A549 treated with DMSO at 1 μM for 4 hours (cell line): ENCODE measurements at places on chromosomes 13 and 19. TPM values are rescaled to one million over a fixed set of nuclear protein-coding genes. Genes with fewer than 3 reads are reported as not detected.

The MIA gene
- total RNA-seq, result not detected in 5 replicates

The CEACAM7 gene
- 0.05 to 0.08 TPM in 2 of 5 replicates, not detected in the others for total RNA-seq

The ZNF426 gene
- 0.90 to 1.5 TPM (median 1.0 TPM) in 5 replicates for total RNA-seq

The GJB2 gene
- total RNA-seq, result 0.85 to 1.2 TPM (median 1.1 TPM) in 5 replicates

The PROZ gene
- not detected in 5 replicates for total RNA-seq

The KASH5 gene
- not detected in 5 replicates for total RNA-seq

The SLITRK5 gene
- total RNA-seq, result 0.45 to 0.66 TPM (median 0.55 TPM) in 5 replicates

The CRX gene
- not detected in 5 replicates for total RNA-seq

The SHD gene
- 0.04 to 0.05 TPM in 2 of 5 replicates, not detected in the others for total RNA-seq
